ENCODE measurements at places on chromosomes 3 and 15.

GRCh38 chr15:45795440-45796069 is 160.7 kb downstream of the SQOR start:
- DNase-seq = peak; percentile 40

GRCh38 chr3:79041621-79042020 is 726.2 kb downstream of the ROBO1 start:
- DNase-seq = no peak

GRCh38 chr3:184399410-184399809 is 19.6 kb downstream of the CHRD start:
- DNase-seq = peak; percentile 79

GRCh38 chr3:116886202-116886893 is 176.8 kb downstream of the TUSC7 start:
- DNase-seq = no peak

DNA sequence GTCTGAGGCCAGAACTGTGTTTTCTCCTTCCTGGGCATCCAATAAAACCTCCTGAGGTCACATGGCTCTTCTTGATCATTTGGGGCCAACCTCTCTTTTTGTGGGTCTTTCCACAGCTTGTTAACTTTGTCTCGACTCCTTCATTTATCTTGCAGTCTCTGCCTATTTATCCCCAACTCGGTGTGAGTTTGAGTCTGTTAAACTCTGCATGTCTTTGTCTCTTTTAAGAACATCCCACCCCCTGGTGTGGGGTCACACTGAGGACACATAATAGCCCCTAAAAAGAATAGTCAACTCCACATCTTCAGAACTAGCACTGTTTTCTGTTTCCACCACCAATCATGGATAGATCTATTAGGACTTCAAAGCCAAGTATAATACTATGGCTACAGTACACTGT is 187.2 kb downstream of the TLE3 start:
- DNase-seq = no peak

GRCh38 chr3:12791430-12791829 is 5.0 kb upstream of the CAND2 start:
- no peak for DNase-seq

GRCh38 chr3:155889212-155889611 is 18.8 kb downstream of the GMPS start:
- no peak for DNase-seq

GRCh38 chr3:133293397-133294110 is 106.3 kb upstream of the BFSP2 start:
- no peak for DNase-seq

DNA sequence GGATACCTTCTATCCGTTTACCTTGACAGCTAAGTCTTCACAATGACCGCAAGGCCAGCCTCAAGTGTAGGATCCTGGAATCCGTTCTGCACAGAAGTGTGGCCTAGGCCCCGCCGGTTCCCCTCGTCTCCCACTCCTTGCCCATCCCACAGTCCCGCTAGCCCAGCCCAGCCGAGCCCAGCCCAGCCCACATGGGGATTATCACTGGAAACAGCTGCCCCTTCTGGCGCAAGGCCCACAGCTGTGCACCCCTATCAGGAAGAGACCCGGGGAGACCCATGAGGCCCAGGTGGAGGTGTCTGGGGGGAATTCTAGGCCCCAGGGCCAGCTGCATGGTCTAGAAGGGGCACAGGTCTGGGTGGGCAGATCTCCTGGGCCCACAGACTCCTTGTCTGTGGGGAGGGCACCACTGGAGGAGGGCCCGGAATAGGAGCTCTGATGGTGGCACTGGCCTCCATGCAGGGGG is 27.9 kb upstream of the KLF13 start:
- DNase-seq = no peak

GRCh38 chr3:137199678-137200077 is 241.9 kb downstream of the IL20RB start:
- DNase-seq = no peak

Measured in urothelium cell line (cell line).